ENCODE measurements at places on chromosomes 1 and 21. TPM values are rescaled to one million over a fixed set of nuclear protein-coding genes. Genes with fewer than 3 reads are reported as not detected.

GRCh38 chr1:177020851-177021589 is 143.5 kb downstream of the ASTN1 start:
- H3K27me3 ChIP-seq: no peaks in the 10 kb centered on the region
- no peak overlapping the region for H3K4me3 ChIP-seq

DNA sequence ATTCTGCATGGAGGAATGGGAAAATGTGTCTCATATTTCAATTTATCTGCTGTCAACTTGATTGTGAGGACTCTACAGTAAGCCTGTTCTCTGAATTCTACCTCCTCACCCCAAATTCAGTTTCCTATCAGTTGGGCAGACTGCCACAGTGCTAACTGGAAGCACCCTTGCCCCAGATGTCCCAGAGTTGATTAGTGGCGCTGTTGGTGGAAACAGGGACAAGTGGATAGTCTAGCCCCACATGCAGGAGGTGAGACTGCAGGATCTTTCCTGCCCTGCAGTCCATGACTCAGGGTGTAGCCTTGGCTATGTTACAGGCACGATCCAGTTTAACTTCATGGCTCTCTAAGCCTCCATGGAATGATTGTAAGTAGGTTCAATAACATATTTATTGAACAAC is 22.1 kb downstream of the ADAM30 start:
- H3K4me3 ChIP-seq: no peak overlapping the region
- no peaks in the 10 kb centered on the region for H3K36me3 ChIP-seq
- DNase-seq: no peak

DNA sequence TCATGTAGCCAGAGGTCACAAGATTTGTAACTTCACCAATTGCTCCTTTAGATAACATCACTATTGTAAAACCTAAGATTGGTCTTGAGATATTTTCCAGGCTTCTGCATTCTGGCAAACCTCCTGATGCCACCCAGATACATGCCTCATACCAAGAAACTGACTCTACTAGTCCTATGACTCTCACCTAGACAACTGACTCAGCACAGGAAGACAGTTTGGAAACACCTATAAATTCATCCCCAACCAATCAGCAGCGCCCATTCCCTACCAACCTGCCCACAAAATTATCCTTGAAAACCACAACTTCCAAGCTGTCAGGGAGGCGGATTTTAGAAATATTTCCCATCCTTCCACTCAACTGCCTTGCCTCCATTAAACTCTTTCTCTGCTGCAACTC is 2.6 kb downstream of the NME7 start:
- H3K4me3 ChIP-seq: no peak overlapping the region
- H3K4me1 ChIP-seq: peaks cover 2% of the 10 kb centered on the region
- H3K27ac ChIP-seq: no peak overlapping the region
- H3K27me3 ChIP-seq: no peaks in the 10 kb centered on the region

DNA sequence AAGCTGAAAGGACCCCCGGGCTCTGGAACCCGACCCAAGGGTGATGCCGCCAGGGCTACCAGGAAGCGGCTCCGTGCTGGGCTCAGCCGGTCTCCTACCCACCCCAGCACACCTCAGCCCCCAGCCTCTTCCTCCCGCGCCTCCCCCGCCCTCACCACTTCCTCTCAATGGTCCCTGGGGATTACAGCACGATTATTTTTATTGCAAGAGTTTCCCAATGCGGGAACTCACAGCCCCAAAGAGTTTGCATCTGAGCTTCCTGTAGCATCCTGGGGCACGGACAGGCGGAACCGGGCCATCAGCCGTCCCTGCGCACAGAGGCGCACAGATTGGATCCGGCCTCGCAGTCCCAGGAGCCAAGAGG is 8.7 kb upstream of the SLX9 start:
- H3K27me3 ChIP-seq: peaks cover 76% of the 10 kb centered on the region
- H3K36me3 ChIP-seq: no peaks in the 10 kb centered on the region
- no peak overlapping the region for H3K27ac ChIP-seq
- H3K4me3 ChIP-seq: no peak overlapping the region
- peaks cover 44% of the 10 kb centered on the region for H3K4me1 ChIP-seq

- H3K4me3 ChIP-seq: no peak overlapping the region
- no peak overlapping the region for H3K27ac ChIP-seq
- H3K27me3 ChIP-seq: no peaks in the 10 kb centered on the region
- H3K4me1 ChIP-seq: peaks cover 8% of the 10 kb centered on the region
- DNase-seq: no peak
These were observed 26.0 kb upstream of the SYNC start for GRCh38 chr1:32728413-32729077.

DNA sequence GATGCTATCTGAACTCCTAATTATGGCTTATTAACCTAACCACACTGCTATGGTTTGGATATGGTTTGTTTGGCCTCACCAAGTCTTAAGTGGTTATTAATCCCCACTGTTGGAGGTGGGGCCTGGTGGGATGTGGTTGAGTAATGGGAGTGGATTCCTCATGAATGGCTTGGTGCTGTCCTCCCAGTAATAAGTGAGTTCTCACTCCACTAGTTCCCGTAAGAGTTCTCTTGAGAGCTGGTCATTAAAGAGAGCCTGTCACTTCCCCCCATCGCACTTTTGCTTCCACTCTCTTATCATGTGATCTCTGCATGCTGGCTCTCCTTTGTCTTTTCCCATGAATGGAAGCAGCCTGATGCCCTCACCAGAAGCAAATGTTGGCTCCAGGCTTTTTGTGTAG is 328.8 kb downstream of the PLA2G4A start:
- no peak overlapping the region for H3K27ac ChIP-seq
- H3K27me3 ChIP-seq: no peaks in the 10 kb centered on the region
- no peak for DNase-seq
- no peaks in the 10 kb centered on the region for H3K4me1 ChIP-seq

DNA sequence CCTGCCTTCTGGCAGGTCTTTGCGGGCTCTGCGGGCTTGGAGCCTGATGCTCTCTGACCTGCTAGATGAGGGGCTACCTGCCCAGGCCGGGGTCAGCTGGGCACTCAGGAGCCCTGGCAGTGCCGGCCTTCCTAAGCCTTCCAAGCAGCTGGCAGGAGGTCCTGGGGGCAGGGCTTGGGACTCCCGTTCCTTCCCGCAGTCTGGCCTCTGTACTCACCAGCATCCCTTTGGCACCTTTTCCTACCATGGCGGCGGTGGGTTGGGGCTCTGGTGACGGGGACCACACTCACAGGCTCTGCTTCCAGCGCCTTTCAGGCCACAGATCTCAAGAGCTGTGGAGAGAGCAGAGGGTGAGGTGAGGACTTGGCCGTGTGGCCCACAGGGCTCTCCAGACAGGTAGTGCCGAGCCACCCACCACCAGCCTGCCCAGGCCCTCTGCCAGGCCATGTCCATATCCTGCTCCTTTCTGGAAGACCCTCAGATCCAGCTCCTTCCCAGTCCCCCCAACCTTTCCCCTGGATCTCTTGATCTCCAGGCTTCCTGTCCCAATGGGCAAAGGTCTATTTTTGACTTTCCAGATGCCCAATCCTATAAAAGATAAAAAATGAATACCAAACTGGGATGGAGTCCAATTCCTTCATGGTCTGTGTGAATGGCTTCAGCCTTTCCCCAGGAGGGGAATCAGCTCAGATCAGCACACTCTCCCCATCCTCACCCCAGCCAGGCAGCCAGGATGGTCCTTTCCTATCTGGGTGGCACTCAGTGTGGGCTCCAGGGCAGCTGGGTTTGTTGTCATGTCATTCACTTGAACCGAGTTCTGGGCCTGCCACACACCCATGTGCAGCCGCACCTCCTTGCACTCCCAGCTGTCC is 7.0 kb downstream of the SLC6A9 start:
- peaks cover 15% of the 10 kb centered on the region for H3K4me1 ChIP-seq
- no peaks in the 10 kb centered on the region for H3K36me3 ChIP-seq
- no peaks in the 10 kb centered on the region for H3K27me3 ChIP-seq
- H3K4me3 ChIP-seq: no peak overlapping the region

DNA sequence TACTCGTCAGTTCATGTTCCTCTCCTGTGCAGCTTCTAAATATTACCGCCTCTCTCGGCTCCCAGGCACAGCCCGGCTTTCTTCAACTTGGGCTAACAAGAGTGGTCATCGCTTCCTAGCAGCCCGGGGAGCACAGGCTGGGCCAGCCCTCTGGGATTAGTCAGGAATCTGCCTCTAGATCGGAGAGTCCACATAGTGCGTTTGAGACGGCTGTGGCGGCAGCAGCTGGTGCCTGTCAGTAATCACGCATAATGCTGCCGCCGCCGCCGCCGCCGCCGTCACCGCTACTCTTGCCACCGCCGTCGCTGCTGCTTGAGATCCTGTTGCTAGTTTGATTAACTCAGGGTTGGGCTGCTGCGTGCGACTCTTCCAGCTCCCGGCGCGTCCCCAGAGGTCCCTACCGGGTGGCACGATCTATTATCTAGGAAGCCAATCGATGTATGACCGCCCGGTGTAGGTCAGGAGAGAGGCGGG is at the start of gene RXRG:
TSS of gene RXRG (minus strand) at position 230 of the 474 bp plus-strand sequence. CDS start 233 bp downstream, outside the sequence.
- H3K4me3 ChIP-seq: peak within 1 kb of the TSS; percentile 59
- H3K27me3 ChIP-seq: peaks cover 2% of the 10 kb centered on the region
- H3K36me3 ChIP-seq: no peaks in the 10 kb centered on the region
- H3K4me1 ChIP-seq: peaks cover 42% of the 10 kb centered on the region
- peak within 1 kb of the TSS; percentile 90 for H3K27ac ChIP-seq
- peak; percentile 86 for DNase-seq

GRCh38 chr1:225437710-225438437 is 10.0 kb upstream of the LBR start:
- H3K4me1 ChIP-seq: no peaks in the 10 kb centered on the region
- H3K36me3 ChIP-seq: no peaks in the 10 kb centered on the region
- peaks cover 2% of the 10 kb centered on the region for H3K27me3 ChIP-seq
- peak; percentile 63 for DNase-seq
- H3K27ac ChIP-seq: no peak overlapping the region

GRCh38 chr21:25234857-25235801 is 372.2 kb downstream of the MRPL39 start:
- H3K27ac ChIP-seq: no peak overlapping the region
- no peaks in the 10 kb centered on the region for H3K27me3 ChIP-seq
- no peaks in the 10 kb centered on the region for H3K4me1 ChIP-seq
- H3K4me3 ChIP-seq: no peak overlapping the region

The OR10J1 gene
- total RNA-seq: not detected

The SH2D1B gene
- total RNA-seq: 0.27 TPM

The IFNLR1 gene
- total RNA-seq: 0.04 TPM

The ALX3 gene
- total RNA-seq: not detected

The CD247 gene
- 0.31 TPM for total RNA-seq

The S100A12 gene
- 1.4 TPM for total RNA-seq

The ESPN gene
- 0.22 TPM for total RNA-seq

The PADI3 gene
- total RNA-seq: not detected

The CHI3L2 gene
- total RNA-seq: 0.09 TPM

The OR2T35 gene
- total RNA-seq: not detected
